Osteoblast (primary cell): ENCODE measurements at places on chromosomes 5 and 9. TPM values are rescaled to one million over a fixed set of nuclear protein-coding genes. Genes with fewer than 3 reads are reported as not detected.

DNA sequence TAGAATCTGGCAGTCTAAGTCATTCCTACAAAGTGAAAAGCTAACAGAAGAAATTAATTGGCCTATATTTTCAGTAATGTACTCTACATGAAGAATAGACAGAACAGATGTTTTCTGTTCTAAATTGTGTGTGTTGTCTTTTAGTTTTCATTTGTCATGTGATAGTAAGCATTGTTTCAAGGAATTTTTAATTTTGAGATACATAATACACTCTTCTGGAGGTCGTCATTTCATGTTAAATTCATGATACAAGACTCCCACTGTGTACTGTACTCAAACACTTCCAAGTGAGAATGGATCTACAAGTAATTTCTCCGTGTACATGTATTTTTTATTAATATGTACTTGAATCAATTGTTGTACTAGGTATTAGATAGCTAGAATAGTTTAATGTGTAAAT is 1522.9 kb downstream of the MAT2B start:
- DNase-seq = no peak

DNA sequence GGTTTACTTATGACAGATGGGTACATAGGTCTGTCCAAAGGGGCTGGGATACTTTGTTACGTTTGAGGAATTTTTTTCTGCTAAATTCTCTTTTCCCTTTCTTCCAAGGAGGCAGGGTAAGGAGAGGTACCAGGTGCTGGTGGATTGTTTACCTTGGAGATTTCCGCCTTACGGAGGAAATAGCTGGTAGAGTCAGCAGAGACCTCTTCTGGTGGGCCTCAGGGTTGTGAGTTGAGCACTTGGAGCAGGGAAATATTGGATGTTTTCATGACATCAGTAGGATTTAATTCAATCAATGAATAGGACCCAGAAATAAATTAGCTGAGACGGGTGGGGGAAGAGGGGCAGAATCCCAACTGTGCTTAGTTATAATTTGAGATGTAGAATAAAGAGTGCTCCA is 60.0 kb upstream of the TAF11L2 start:
- DNase-seq = no peak

DNA sequence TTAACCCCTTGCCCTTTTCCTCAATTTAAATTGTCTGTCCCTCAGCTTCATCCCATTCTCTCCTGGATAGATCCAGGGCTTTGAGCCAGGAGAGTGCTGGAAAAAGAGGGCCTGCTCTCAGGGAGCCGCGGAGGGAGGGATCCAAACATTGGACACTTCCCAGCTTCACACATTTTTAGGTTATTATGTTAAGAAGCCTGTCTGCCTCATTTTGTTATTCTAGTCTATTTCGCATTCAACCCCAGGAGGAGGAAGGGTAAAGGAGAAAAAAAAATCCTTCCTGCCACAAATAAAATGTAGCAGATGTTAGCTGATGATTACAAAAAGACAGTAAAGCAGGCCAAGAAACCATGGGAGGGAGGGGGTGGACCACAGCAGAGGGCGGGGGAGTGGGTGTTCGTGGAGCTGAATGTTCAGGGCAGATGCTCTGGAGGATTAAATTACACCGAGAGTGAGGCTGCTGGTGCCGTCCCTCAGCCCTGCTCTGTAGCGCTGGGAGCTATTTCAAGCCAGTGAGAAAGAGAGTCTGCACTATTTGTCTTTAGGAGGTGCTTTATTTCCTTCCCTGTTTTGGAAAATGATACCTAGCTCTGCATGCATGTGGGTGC is 60.6 kb upstream of the ZFR start:
- peak; percentile 83 for DNase-seq

GRCh38 chr9:28050046-28050445 is 476.8 kb upstream of the C9orf72 start:
- DNase-seq = no peak

- DNase-seq = no peak
These were observed 162.5 kb downstream of the RAB3C start for GRCh38 chr5:58745350-58745749.

- DNase-seq = peak; percentile 95
These were observed 118.6 kb downstream of the RGS3 start for GRCh38 chr9:113581865-113582697.

- no peak for DNase-seq
These were observed 24.7 kb downstream of the FBXL7 start for GRCh38 chr5:15524712-15525111.

DNA sequence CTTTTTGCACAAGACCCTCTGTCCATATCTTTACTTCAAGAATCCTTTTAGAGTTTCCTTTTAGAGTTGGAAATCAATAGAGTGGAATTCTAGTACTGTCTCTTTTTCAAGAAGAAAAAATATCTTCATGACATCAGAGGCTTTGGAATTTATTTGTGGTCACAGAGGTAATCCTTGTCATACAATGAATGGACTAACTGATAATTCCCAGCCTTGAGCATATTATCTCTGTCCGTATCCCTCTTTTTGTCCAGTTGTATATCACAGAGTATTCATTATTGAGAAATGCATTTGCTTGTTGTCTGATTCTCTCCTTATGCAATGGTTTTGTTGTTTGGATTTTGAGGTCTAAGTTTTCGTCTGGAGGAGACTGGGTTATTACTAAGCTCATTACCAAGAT is 82.0 kb upstream of the HAPLN1 start:
- DNase-seq = peak; percentile 35

- DNase-seq = no peak
These were observed 368.4 kb downstream of the CDH18 start for GRCh38 chr5:19619571-19619970.

- DNase-seq = no peak
These were observed 13.5 kb upstream of the IQGAP2 start for GRCh38 chr5:76389513-76390154.

GRCh38 chr5:125961150-125961549 is 462.1 kb upstream of the GRAMD2B start:
- DNase-seq = no peak

DNA sequence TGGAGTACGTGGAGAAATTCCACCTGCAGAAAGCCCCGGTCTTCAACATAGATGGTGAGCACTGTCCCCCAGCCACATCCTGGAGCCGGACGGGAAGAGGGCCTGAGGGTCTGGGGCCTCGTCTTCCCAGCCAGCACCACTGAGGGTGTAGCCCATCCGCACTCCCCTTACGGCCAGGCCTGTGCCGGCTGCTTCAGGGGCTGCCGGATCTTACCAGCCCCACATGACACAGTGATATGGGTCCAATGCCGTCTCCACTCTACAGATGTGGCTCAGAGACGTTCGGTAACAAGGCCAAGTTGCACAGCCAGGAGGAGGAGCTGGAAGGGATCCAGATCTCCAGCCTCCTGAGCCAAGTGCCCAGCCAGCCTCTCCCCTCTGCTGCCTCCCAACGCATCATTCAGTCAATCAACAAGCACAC is 21.3 kb downstream of the GLT6D1 start:
- DNase-seq = peak; percentile 60

GRCh38 chr5:173618927-173619519 is 2.6 kb upstream of the BOD1 start:
- DNase-seq = peak; percentile 90

DNA sequence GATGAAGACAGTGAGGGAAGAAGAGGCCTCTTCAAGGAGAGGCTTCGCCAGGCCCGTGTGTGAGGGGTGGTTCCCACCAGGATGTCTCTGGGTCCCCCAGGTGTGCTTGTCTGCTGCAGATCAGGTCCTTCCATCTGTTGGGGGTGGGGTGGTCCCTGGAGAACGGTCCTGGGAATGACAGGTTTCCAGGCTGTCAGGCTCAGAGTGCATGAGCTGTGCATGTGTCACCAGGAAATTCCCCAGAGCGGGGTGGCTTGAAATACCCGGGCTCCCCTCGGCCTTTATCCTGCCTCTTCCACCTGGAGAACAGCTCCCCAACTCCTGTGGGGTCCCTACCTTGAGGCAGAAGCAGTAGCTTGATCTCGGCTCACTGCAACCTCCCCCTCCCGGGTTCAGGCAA is 118.8 kb downstream of the GAPVD1 start:
- DNase-seq = peak; percentile 72

DNA sequence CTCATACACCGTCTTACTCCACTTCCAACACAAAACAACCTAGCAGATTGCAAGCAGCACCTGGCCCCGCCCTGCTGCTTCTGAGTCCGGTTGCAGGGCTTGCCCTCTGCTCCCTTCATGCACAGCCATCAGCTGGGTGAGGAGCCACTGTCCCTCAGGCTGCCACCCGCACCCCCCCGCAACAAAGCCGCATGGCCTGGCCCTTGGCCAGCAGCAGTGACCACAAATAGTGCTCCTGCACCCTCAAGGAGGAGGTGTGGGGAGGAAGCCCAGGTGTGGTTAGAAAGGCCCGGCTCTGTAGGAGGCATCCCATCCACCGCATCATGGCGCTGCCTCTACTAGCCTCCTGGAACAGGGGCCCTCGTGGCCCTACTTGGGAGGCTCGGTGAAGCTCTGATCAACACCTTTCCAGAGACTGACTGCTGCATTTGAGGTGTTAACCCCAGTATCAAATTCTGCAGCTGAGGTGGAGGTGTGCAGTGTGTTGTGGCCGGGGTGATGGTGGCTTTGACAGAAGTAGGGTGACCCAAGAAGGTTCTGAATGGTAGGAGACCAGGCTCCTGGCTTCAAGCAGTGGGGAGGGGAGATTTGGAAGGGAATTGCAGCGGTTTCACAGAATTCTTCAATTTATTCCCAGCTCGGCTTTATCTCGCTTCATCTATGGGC is 52.7 kb downstream of the WNK2 start:
- DNase-seq = no peak

DNA sequence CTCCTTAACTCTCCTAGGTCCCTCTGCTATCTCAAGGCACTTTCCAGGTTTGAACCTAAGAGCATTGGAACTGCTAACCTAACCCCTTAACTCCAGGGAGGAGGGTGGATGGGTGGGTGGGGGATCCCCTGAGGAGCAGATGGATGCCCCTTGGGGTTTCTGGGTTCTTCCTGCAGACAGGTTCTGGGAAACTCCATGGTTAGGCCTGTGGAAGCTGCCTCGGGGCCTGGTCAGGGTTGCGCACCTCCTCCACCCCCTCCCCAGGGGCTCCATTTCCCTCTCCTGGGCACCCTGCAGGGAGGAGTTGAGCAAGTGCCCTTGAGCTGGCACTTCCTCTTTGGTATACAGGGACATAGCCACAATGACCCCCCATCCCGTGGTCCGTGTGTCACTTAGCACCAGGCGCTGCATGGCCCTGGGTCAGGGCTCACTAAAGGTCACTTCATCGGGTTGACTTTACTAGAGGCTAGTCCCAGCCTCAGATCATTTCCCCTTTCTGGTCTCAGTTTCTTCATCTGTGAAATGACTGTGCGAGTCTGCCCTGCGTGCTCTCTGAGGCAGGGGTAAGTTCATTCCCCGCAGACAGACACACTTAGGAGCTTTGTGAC is 16.0 kb downstream of the CXXC5 start:
- DNase-seq = peak; percentile 86

DNA sequence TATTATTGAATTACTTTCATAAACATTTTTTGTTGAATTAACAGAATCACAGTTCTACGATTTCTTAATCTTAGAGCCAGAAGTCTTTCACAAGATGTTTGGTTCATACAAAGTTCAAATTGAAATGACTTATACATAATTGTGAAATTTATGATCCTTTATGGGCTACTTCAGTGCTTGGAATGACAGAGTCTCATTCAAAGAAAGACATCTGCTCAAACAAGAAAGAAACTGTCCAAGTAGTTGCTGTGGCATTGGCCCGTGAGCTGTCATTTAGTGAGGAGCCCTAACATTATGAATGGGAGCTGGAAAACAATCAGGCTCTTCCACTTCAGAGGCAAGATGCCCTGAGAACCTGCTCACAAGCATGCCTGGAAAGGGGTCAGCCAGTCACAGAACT is 63.4 kb downstream of the AUH start:
- DNase-seq = peak; percentile 69

DNA sequence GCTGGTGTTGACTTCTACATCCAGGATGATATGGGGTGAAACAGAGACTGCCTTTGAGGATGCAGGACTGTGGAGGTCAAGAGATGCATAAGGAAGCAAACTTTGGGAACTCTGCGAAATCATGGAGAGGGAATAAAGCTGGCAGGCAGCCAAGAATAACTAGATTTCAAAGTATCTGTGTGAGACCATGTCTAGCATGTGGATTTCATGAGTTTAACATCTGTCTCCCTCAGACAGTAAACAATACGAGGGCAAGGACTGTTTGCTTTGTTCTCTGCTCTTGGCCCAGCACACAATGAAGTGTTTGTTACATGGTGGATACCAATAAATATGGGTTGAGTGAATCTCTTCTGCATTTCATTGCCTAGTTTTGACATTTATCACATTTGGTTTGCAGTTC is 71.3 kb downstream of the RASEF start:
- DNase-seq = no peak

- DNase-seq = no peak
These were observed 97.4 kb downstream of the FBXO4 start for GRCh38 chr5:42022383-42022972.

DNA sequence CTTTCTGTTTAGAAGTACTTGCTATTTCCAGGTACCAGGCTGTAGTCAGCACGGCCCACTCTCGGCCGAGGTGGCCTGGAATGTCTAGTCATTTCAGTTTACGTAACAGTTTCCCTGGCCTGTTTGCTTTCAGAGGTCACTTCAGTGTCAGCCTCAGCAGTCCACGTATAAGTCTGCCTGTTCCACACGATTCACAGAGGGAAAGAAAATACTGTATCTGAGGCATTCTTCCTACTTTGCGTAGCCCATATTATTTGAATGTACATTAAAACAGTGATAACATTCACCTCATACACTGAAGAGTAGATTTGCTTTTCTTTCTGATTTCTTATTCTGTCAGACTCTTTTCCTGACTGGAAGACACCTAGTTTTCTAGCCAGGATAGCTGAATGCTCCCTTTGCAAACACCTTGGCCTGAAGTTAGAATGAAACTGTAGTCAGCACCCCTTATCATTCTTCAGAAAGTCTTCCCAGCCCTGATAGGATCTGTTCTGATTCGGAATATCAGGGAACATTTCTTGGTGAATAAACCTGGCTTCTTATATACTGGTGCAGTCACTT is 140.9 kb downstream of the AOPEP start:
- peak; percentile 55 for DNase-seq

HNRNPA0 gene
- 24.2 TPM in 2 replicates for total RNA-seq

RRAGA gene
- 54.6 and 59.5 TPM in 2 replicates for total RNA-seq

PRDM9 gene
- total RNA-seq = not detected in 2 replicates

GALNT12 gene
- total RNA-seq = 10.1 and 11.8 TPM in 2 replicates

PCDHGB2 gene
- total RNA-seq = 4.3 and 5.6 TPM in 2 replicates

CTNNAL1 gene
- total RNA-seq = 99.0 and 118 TPM in 2 replicates

F2RL1 gene
- 1.8 and 5.3 TPM in 2 replicates for total RNA-seq

DMRT3 gene
- total RNA-seq = not detected in 2 replicates
